ENCODE measurements at places on chromosomes 2 and 18.

GRCh38 chr2:208265371-208265800 is 669 bp upstream of the PIKFYVE start:
- no peak for DNase-seq

DNA sequence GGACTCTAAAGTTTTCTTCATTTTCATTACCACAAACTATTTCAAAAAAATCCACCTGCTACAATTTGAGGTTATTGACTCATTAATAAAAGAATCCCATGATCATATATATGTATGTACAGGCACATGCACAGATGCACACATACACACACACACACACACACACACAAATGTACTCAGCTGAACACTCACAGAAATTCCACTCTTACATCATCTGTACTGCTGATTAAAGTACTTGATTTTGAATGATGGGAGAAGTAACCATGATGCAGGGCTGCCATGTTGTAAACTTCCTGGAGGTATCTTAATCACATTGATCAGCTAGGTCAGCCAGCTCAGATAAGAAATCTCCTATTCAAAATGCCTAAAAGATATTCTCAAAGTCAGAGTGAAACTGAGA is 1313.2 kb upstream of the NRXN1 start:
- DNase-seq = no peak

- DNase-seq = no peak
Measured at GRCh38 chr2:68992933-68993332, 18.5 kb downstream of the GKN1 start.

GRCh38 chr2:74815941-74816340 is 18.0 kb upstream of the HK2 start:
- DNase-seq = no peak

DNA sequence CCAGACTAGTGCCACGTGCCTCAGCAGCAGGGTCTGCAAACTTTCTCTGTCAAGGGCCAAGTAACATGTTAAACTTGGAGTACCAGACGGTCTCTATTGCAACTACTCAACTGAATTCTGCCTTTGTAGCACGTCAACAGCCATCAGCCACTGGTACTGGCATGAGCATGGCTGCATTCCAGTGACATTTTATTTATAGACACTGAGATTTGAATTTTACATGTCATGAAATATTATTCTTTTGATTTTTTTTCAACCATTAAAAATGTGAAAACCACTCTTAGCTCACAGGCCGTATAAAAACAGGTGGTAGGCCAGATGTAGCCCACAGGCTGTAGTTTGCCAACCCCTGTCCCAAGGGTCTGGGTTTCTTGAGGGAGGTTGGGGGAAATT is 199.7 kb downstream of the TPGS2 start:
- DNase-seq = no peak

All from AG04450 (cell line).